ENCODE measurements at places on chromosomes 7 and 10.

DNA sequence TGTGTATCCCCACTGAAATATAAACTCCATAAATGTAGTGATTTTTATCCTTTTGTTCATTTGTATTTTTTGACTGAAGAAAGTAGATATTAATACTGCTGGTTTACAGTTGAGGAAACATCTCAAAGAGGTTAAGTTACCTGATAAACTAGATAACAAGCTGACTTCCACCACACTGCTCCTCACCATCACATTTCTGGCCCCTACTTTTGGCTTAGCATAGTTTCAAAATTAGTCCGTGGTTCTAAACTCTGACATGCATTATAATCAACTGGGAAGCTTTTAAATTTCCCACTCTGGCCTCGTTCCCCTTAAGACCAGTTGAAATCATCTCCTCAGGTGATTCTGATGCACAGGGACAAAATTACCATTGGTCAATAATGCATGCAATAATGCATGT is 43.5 kb downstream of the ANKIB1 start:
- no peak for DNase-seq

- DNase-seq: no peak
These were observed 64.3 kb downstream of the EZH2 start for GRCh38 chr7:148819697-148820360.

DNA sequence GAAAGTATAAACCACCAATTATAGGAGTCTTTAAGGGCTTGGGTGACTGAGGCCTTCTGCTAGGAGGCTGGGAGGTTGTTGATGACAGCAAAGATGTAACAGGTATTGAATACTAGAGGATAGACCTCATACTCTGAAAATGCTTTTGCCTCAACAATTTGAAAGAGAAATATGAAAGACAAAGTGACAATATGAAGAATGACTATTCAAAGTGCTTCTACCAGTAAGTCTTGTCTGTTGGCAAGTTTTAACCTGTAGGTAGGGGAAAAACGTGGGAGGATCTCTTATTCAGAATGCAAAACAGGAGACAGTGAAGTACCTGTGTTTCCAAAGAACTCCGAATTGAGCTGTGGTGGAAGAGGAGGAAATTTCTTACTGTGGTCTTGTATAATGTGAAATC is 38.2 kb downstream of the GBF1 start:
- no peak for DNase-seq

- DNase-seq: no peak
These were observed 15.7 kb downstream of the GRID1 start for GRCh38 chr10:86350897-86351296.

GRCh38 chr10:18659819-18660535 is 746 bp downstream of the ARL5B start:
- no peak for DNase-seq

DNA sequence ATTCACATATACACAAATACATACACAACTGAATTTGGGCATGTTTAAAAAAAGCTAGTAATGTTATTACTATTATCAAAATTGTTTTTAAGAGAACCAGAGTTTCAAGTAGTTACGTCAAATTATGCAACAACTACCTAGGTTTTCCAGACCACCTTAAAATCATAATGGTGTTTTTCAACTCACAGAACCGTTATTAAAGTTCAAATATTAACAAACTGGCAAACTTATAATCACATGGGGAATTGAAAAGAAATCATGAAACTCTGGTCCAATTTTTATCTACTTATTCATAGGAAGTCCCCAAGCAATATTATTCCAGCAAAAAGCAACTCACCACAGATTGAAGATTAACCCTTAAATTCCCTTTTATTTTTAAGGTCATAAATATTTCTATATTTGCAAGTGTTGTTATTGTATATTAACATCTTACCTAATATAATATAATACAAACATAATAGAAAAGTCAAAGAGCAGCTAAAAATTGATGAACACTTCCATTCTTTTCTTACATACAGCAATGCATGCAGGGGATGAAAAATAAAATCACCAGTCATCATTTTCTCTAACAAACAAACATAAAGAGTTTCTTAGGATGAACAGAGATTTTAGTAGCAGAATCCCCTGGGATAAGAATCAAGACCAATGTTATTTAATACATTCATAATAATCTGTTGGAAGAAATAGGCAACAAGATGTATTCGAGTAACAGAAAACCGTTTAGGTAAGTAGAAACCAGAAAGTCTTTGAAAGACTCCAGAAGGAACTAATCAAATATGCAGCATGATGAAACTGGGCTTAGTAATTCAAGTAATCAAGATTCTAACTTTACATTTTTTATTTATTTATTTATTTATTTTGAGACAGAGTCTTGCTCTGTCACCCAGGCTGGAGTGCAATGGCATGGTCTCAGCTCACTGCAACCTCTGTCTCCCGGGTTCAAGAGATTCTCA is 391.1 kb downstream of the PARD3 start:
- DNase-seq: no peak

- no peak for DNase-seq
These were observed 41.8 kb downstream of the MTURN start for GRCh38 chr7:30176463-30177109.

GRCh38 chr7:87474533-87475358 is 734 bp downstream of the ABCB4 start:
- DNase-seq: no peak

GRCh38 chr10:79185067-79185774 is 116.5 kb downstream of the ZMIZ1 start:
- DNase-seq: no peak

GRCh38 chr10:11255796-11256444 is 238.2 kb downstream of the CELF2 start:
- DNase-seq: no peak

GRCh38 chr10:47146572-47146971 is 153.4 kb upstream of the GDF10 start:
- no peak for DNase-seq

DNA sequence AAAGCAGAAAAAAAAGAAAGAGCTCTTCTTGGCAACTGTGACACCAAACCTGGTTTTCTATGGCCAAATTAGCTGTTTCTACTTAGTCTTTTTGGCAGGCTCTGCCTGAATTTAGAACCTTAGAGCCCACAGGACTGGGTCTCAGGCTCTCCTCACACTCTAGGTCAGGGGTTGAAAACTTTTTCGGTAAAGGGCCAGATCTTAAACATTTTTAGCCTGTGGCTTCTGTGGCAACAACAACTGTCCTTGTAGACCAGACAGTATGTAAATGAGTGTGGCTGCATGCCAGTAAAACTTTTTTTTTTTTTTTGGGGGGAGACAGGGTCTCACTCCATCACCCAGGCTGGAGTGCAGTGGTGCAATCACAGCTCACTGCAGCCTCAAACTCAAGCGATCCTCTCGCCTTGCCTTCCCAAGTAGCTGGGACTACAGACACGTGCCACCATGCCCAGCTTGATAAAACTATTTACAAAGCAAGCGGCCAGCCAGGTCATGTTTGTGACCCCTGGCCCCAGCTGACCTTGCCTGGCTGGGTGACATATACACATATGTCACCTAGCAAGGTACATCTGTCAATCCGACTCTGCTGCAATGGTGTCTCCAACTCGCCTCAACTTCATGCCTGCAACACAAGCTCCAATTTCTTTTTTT is 17.4 kb downstream of the KPNA7 start:
- no peak for DNase-seq

DNA sequence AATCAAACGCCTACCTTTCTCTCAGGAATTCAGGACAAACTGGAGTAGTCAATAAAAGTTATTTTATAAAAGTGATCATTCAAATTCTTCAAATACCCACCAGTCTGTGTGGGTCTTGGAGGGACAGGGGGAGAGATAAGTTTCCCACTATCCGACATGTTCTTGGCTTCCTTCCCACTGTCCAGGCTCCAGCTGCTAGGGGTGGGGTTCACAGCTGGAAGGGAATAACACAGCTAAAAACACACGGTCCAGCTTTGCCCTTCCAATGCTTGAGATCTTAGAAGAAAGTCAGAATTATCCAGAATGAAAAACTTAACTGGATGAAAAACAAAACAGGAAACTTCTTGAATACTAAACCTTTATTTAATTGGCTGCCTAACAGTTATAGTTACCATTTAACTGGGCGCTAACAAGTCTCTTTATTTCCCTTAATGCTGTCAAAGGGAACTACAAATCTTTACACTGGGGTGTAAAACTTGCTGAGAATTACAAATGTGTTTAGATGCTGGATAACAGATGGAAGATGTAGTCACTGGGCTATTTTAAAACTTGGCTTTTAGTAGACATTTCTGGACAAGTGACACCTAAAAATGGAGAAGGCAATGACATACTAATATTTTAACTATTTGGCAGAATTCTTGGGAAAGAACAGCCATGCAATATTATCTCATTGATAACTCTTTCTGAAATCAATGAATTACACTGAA is 172.8 kb upstream of the IMMP2L start:
- DNase-seq: no peak

GRCh38 chr10:131898713-131899112 is 2.1 kb upstream of the PPP2R2D start:
- no peak for DNase-seq

- no peak for DNase-seq
These were observed 34.1 kb downstream of the PNLIPRP2 start for GRCh38 chr10:116654816-116655215.

- DNase-seq: no peak
These were observed 385.6 kb downstream of the DNAJB6 start for GRCh38 chr7:157722137-157723060.

DNA sequence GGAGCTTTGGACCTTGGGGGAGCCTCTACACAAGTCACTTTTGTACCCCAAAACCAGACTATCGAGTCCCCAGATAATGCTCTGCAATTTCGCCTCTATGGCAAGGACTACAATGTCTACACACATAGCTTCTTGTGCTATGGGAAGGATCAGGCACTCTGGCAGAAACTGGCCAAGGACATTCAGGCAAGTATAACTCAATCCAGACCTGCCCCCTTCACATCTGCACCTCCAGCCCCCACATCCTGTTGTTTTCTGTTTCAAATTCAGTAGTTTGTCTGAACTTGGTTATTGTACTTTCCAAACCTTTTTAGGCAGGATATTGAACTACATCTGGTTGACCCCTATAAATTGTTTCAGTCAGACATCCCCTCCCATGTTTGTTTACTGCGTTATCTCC is 62.4 kb upstream of the CC2D2B start:
- no peak for DNase-seq

DNA sequence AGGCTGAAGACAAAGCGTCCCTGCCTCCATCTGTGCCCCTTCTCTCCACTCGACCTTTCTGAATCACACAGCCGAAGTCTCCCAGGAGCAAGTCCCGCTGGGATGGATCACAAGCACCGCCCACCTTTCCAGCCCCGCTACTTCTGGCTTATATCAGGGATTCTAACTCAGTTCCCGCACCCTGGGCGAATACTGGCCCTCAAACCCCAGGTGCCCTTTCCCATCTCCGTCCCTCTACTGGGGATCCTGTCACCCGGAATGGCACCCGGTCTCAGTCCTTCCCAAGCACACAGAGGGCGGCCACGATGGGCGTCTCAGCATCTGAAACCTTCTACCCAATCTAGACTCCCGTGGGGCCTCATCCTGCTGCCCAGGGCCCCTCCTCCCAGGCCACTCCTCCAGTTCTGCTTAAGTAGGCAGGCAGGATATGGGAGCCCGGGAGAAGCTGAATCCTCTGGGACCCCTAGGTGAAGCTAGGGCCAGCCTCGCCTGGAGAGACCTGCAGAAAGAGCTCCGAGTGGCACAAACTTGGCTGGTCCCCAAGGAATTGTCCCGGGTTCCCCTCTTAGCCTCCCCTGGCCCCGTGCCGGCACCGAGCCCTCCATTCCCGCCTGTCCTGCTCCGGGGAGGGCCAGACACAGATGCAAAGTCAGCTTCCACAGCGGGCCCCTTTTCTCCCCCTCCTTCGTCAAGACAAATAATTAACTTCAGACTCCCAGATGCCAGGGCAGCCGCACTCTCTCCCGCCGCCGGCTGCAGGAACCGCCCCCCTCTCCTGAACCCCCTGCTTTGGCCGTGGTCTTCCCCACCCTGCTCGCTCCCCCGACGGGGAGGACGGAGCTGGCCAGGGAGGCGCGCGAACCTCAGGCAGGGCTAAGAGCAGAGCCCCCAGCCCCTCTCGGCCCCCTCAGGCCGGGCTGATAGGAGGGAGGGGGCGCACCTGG is 612 bp downstream of the KCP start:
- DNase-seq: no peak

DNA sequence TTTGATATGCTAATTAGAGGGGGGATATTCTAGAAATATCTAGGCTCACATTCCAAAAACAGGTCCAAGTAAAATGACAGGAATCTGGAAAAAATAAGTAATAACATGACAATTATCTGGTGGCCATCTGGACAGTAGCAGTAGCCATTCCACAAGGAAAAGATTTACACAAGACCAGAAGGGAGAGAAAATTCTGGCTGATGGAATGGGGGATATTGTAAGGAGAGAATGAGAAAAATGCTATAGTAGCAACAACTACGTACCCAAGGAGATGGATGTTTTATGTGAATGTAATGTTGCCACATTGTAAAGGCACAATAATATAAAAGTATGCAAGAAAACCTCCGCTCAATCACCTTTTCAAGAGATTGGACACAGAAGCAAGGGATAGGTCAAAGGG is 5.4 kb downstream of the MYOF start:
- no peak for DNase-seq

- no peak for DNase-seq
These were observed 36.2 kb upstream of the HECW1 start for GRCh38 chr7:43076189-43076605.

GRCh38 chr7:116277070-116277469 is 66.7 kb downstream of the TES start:
- no peak for DNase-seq

DNA sequence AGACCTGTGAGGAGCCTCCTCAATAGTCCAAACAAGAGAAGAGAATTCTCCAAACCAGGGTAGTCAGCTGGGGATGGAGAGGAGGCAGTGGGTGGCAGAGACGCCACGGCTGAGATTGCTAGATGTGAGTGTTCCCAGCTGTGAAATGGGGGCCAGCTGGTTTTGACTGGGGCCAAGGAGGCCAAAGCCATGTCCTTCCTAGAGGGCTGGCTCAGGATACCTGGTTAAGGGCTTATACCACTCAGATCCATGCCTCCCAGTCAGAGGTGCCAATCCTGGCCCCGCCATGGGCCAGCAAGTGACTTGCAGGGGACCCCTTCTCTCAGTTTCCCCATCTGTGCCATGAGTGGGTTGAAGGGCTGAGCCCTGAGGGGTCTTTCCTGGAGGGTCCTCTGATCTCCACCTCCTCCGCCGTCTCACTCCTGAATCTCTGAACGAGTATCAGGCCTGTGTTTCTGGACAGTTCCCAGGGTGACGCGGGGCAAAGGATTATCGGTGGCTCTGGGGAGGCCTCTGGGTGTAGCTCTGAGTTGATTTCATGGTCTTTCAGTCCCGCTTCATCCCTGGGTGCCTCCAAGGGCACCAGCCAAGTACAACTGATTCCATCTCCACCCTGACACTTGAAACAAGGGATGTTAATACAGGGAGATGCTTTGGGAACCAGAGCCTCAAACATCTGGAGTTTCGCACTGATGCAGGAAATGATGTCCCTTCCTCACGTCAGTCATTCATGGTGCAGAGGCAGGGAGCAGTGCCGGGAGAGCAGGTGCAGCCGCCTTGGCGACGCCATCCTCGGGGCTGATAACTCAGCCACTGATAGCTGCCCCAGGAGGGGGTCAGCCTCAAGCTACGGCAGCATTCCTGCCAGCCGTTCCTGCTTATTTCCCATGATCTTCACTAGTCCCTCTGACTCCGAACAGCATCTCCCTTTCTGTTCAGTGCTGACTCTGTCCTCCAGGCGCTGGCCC is 126.7 kb downstream of the RGS10 start:
- DNase-seq: no peak

GRCh38 chr7:6433784-6434615 is 13.8 kb downstream of the DAGLB start:
- no peak for DNase-seq

Measured in T-helper 22 cell (primary cell).